CD4-positive, alpha-beta T cell treated with Interleukin-12 subunit alpha and Interleukin-12 subunit beta, for 1 hour (primary cell): ENCODE measurements at places on chromosomes 1 and 21.

GRCh38 chr1:24065304-24065703 lies 46.6 kb downstream of the MYOM3 start:
- no peak for DNase-seq

DNA sequence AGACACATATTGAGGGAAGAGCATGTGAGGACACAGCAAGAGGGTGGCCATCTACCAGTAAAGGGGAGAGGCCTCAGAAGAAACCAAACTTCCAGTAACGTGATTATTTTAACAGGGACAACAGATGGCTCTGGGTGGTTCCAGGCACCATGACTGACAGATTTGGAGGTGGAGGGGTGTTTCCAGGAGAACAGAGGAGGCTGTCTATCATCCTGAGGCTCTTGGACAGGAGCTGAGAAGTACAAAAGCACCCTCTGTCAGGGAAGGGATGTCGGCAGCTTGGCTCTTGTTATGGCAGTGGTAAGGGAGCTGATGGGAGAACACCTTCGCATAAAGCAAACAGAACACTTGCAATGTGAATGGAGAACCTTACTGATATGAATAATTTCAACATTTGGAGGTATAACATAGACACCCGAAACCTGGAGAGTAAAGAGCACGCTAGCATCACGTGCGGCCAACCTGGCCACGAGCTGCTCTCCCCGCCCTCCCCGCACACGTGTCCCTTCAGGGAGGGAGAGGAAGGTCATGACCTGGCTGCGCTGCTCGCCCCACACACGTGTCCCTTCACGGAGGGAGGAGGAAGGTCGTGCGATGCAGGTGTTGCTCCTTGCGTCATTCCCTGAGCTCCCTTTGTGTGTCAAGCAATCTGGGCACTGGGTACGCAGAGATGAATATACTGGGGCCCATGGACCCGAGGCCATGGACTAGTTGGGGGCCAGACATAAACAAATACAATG lies 37.5 kb upstream of the NLRP3 start:
- no peak for DNase-seq

DNA sequence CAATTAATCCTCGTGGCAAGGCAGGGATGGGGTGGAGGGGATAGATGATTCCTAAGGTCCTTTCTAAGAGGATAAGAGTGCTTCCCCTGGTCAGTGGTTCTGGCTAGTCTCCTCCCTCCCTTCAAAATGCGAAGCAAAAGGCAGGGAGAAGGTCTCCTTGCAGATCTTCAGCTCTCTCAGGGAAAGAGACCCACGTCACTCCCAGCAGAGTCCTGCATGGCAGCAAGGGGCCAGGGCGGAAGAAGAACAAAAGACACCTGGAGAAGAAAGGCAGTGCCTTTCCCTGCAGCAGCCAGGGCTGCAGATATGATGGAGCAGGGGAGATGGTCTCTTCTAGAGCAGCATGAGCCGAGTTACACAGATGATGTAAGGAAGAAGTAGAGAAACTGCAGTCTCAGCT lies 29.6 kb upstream of the SLAMF9 start:
- DNase-seq, result no peak

DNA sequence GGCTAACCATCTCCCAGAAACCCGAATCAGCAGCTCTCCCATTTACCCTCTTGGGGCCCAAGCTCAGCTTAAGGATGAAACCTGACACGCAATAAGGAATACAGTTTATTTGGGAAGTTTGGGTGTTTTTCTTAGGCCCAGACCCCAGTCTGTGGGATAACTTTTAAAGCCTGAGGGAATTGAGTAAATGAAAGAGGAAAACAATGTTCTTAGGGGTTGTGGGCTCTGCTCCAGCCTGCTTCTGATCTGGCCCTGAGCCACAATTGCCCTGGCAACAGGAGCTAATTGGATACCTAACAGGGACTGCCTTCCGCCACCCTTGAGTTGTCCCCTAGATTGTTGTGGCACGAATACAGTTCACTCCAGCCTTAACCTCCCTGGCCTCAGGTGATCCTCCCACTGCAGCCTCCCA lies 20.1 kb downstream of the DYRK3 start:
- DNase-seq, result no peak

DNA sequence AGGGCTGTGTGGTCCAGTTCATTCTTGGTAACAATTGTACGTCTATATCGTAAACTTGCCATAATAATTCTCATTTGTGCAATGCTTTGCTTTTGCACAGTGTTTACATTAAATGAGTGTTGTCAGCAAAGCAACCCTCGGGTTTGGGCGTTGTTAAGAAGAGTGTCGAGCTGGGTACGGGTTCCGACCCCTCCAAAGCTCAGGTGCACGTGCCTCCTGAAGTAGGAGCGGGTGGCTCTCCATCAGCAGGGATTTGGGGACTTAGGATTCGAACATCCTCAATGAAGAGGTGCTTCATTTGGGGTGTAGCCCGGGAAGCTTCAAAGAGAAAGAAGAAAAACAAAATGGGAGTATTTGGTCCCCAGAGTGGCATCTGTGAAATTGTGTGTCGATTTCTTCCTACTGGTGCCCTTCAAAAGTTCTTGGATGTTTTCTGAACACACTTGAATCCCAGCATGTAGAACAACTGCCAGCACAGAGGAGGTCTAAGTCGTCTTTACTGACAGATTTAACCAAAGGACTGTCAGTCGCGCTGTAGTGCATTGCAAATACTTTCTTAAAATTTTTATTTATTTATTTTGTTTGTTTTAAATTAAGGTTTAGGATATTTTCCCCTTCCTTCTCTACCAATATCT lies 1.1 kb downstream of the TRIM58 start:
- DNase-seq, result no peak
